NCI-H1092 (cell line): ENCODE measurements at places on chromosomes 16 and 17.

DNA sequence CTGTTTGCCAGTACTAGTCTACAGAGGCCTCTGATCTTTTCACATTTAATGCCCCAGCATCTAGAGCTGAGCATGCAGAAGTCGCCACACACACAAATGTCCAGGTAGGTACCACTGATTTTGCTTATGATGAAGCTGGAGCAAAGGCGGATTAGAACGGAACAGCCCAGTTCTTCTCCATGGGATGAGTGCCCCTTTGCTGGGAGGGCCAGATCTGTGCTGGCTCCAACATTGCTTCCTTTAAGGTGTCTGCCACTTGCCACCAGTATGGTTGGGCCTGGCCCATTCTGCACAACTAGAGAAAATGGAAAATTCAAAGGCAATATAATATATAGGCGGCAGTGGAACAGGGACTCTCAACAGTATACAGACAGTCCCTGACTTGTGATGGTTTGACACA lies 2.2 kb upstream of the MNT start:
- no peak for DNase-seq

DNA sequence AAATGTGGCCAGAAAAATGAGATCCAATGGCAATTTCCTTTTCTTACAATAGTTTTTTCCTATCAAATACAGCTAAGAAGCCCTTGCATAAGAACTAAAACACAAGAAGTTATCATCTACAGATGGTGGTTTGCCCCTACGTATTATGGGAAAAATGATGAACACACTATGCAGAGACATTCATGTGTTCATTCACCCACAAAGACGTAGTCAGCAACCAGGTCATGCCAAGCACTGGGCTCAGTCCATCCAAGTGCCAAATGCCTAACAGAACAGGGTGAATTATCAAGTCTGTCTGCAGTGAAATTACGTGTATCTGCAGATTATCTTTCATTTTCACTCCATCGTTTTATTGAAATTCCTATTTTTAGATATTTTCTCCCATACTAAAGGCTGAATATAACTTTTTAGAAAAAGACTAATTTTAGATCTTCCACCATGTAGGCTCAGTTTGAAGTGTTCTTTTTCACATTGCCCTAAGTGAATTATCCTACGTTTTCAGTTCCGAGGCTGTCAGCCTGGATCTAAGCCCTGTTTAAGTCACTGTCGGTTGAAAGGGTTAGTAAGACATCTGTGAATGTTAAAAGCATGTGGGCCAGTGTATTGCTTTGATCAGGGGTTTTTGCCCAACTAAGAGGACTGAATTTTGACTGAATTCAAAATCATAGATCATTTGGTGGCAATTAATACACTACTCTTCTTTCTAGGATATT lies 78.1 kb upstream of the DHX40 start:
- no peak for DNase-seq

DNA sequence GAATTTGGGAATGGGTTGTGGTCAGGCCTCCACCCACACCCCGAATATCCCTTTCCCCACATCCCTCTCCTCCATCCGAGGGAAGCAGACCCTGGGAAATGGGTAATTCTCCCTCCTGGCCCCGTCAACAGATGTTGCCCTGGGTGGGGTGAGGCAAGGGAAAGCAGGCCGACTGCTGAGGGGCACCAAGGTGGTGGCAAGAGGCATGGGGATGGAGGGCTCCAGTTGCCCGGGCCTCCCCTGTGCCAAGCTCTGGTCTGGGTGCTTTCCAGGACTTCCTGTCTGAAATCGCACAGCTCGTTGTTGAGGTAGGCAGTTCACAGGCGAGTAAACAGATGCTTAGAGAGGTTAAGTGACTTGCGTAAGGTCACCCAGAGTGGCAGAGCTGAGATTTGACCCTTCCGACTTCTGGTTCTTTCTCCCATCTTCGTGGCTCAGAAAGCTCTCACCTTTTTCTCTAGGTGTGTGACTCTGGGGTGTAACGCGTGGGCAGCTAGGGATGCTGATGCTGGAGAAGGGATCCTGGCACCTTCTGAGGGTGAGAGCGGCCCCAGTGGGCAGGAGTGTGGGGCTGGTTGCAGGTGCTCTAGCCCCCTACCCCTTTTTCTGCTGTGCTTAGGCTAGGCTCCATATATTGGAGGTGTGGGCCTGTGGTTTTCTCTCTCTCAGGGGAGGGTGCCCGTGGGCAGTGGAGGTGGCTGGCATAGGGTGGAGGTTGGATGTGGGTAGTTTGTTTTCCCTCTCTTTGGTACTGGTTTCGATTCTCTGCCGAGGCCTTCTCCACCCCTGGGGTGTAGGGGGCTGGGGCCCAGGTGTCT lies 17.2 kb downstream of the RARA start:
- no peak for DNase-seq

DNA sequence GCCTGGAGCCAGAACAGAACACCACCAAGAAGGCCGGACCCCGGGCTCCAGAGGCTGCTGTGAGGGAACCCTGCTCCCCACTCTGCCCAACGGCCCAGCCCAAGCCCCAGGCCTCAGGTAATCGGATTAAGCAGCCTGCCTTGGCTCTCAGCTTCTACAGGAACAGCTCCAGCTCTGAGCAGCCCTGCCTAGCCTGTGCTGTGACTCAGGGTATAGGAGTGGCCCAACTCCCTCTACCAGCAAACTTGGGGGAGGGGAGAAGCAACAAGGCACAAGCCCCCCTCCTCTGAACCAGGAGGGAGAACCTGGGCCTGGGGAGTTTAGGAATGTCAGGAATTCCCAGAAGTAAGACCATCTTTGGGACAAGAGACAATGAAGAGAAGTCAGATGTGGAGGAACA lies 849 bp upstream of the SOX15 start:
- DNase-seq, result no peak

- DNase-seq, result no peak
Measured at GRCh38 chr17:58280480-58281217, at the start of gene MPO. TSS of gene MPO (minus strand) at chr17:58280935. CDS start at chr17:58280758, 177 bp downstream.

DNA sequence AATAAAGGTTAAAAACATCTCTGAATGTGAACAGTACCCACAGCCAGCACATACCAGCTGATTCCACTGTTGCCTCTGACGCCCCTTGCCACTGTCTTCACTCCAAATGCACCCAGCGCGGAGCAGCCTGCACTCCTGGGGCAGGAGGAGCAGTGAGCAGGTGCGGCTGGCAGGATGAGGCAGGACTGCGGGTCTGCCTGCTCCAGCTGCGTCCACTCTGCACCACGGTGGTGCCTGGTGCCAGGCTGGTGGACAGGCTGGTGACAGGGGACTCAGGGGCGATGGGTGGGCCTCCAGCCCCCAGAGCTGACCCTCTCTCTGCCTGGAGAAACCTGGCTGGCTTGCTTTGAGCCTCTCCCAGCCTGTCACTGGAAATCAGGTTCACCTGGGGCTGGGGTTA lies 9.4 kb downstream of the RAB40B start:
- no peak for DNase-seq

DNA sequence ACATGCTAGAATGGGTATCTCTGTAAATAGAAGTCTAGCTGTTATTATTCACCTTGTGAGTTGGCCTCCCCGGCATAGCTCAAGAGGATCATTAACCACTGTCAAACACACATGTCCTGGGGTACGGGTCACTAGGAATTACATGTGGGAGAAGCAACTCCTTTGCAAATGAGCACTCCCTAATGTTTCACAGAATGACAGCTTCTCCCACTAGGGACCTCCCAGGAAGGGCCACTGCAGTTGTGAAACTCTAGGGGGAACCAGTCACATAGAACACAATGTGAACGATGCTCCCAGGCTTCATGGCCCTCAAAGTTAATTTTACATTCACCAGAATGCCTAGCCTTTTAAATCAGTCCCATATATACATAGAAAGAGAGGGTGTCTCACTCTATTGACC lies 12.4 kb upstream of the ZNF19 start:
- no peak for DNase-seq

- no peak for DNase-seq
Measured at GRCh38 chr16:5541356-5541755, 443.8 kb upstream of the EEF2KMT start.

DNA sequence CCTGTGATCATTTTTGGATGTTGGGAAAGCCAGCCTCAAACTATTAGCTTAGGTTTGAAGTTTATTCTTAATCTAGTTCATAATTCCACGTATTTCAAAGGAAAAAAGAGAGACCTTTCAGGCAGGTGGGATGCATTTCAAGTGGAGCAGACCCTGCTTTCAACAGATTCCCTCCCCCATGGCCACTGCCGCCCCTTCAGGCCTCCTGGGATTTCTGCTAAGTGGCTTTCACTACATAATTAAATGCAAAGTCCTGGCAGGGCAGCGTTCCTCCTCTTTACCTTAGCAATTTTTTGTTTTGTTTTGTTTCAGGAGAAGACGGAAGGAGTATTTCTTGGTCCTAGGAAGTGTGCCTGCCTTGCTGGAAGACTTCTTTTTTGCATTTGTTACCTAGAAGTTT lies 36.6 kb downstream of the MAF start:
- no peak for DNase-seq

DNA sequence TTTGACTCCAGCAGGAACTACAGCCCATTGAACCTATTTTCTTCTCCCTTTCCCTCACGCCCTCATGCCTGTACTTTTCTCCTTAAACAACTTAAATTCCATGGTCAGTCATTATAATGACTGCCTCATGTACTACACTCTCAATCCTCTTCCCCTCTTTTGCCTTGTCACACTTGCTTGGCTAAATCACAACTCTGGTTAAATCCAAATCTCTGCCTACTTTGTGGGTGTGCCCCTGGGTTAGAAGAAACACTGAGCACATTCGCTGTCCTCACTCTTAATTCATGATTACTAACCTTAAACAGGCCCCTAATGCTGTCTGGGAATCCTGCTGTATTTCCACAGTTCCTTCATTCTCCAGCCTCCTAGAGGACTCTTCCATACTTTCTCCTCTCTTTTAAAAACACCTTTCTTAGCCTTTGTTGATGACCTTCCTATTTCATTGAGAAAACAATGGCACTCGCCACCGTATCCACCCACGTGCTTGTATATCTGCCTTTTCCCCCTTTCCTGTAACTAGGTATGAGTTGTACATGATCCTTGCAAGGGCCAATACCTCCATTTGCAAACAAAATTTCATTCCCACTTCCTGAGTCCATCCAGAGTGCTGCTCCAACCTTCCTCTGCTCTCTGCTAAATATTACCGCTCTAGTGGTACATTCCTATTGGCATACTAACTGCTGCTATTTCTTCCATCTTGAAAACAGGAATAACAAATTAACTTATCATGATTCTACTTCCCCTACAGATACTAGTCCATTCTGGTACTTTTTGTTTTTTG lies 28.9 kb downstream of the ZNRF1 start:
- no peak for DNase-seq

DNA sequence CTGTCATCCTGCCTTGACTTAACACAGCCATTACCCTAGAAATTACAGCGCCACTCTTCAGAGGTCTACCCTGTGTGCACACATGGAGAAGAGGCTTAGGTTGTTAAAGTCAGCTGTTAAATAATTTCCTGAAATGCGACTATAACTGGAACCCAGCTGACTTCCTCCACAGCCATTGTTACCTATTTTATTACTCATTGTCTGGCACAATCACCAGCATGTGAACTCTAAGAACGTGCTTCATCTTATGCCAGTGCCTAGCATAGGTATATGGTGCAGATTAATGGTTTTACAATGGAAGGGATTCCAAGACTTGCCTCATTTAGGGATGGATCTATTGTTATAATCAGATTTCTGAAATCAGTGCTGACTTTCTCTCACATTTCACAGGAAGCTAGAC lies 11.9 kb downstream of the RDM1 start:
- no peak for DNase-seq

DNA sequence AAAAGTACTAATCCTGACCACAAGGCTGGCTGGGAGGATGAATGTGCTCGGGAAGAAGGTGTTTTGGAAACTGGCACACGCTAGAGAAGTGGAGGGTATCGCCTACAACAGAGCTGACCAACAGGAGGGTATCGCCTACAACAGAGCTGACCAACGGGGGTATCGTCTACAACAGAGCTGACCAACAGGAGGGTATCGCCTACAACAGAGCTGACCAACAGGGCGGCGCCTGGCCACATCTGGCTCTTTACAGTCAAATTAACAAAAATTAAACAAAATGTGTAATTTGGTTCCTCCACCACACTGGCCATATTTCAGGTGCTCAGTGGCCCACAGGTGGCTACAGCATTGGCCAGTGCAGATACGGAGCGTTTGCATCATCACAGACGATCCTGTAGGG lies 153.5 kb downstream of the CMIP start:
- DNase-seq, result no peak

DNA sequence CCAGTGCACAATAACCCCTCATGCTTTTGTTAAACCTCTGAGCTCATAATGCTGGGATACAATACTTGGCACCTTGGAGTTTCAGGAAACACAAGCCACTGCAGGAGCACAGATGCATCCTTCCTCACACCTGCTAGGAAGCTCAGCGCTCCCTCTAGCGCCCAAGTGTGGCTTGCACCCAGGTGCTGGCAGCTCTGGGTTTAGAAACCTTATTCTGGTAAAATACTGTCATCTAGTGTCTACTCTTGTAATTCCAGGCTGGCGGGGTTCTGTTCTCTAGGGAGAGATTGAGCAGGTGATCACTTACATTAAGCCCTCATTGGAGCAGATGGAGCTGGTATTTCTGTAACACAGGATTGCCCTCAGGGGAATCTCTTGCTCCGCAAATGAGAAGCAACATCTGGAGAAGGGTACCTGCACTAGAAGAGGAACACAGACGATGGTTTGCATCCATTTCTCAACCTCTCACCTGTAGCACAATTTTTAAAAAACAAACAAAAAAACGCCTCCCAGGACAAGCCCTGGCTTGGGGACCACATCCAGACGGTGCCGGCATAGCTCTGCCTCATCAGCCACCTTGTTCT lies 1.5 kb downstream of the CCL1 start:
- peak; percentile 85 for DNase-seq

DNA sequence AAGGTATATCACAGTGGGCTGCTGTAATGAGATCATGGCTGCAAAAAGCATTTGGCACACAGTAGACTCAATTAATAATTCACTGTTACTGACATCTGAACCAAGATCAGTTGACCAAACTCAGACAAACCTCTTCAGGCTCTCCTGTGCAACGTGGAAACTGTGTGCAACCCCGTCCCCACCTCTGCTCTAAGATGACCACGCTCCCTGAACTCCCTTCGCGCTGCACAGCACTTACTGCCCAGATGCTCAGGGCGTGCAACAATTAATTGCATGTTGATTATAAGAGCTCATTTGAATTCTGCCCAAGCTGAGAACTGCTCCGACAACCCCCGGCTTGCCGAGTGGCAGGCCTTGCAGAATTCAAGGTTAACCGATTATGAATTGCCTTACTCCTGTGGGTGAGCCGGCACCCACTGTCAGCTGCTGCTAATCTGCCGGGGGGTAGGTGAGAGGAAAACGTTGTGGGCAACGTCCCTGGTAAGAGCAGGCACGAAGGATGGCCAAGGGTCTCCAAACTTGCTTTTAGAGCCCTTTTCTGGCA lies 1.3 kb upstream of the GSG1L start:
- no peak for DNase-seq

- DNase-seq, result no peak
Measured at GRCh38 chr16:75195811-75196790, 10.9 kb downstream of the CTRB2 start.
